KG1 (cell line): ENCODE measurements at places on chromosomes 6 and 20.

DNA sequence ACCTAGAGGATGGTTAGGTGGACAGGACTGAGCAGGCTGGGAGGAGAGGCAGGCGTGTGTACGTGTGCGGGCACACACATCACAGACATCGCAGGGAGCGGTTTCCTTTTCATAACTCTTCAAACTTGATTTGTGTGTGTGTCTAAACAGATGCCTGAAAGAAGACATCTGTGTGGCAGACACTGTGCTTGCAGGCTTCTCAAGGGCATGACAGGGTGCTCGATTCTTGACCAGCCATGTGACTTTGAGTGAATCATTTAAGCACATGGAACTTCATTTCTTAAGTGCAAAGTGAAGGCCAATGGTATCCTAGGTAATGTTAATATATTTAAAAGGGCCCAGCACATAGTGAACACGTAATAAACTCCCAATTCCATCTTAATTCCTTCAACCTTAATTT, 186.5 kb downstream of the SCP2D1 start:
- no peak for DNase-seq

DNA sequence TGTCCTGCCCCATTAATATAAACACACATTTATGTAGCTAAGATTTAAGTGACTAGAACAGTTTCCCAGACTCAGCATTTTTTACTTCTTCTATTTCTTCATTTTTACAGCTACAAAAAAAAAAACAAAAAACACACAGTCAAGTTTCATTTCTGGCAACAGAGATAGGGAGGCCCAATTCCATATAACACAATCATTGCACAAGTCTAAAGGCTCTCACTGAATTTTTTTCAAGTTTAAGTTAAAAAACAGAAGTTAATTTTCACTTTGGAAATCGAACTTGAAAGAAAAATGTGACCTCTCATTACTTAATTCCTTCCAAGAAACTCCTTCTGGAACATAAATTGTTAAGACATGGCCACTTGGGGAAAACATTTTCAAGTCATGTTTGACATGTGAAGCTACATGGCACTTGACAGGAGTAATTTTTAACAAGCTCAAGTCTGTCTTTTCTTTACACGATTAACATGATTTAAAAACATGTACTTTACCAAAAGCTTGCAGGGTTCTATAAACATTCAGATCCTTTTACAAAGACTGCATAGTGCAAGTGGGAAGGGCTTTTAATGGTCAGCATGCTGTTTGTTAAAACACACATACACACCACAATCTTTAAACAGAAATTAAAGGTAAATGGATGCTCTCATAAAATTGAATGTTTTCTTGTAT, 100.1 kb upstream of the CCDC28A start:
- DNase-seq, result no peak

DNA sequence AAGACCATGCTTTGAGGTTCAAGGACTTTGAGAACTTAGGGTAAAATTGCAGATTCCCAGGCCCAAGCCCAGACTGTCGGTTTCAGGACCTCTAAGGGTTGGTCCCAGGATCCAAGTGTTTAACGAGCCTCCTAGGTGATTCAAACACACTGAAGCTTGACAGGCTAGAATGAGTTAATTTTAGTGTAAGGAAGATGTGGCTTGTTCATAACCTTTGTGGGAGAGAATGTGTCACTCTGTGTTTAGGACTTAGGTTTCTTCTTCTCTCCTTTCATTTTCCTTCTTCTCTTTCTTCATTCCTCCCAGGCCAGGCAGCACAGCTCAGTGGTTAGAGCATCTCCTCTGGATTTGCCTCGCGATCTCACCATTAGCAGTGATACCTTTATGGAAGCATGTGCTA, 104.8 kb upstream of the KCNG1 start:
- DNase-seq, result no peak

DNA sequence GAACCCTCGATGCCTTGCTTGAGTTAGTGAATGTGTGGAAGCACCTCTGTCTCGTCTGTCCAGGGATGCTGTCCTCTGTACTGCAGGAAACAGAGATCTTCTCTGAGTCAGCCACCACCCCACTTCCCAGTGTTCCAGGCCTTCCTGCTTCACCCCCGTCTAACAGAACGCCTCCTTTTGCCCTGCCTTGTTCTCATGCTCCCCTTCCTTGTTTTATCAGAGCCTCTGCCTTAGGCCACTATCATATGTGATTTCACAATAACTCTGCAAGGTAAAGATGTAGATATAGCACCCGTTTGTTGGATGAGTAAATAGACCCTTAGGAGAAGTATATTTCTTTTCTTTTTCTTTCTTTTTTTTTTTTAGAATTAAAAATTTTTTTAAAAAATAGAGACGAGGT, 106.7 kb upstream of the CLDN20 start:
- DNase-seq, result no peak

DNA sequence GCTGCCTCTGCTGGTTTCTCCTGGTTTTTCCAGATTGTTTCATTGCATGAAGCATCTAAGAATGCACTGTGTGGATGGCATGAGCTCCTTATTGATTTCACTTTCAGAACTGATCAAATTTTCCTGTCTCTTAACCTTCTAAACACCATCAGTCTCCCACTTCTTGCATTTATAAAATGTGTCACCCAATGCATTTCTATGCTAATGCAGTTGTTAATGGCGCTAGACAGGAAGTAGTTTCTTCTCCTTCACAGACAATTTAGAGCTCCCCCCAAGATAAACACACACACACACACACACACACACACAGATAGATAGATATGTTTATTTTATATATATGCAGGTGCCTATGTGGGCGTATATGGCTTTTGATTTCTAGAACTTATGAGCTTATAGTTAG, 45.6 kb upstream of the FOXA2 start:
- DNase-seq, result no peak

GRCh38 chr6:104688283-104688969, 171.3 kb downstream of the HACE1 start:
- DNase-seq, result no peak

GRCh38 chr6:157688275-157688959, 134.6 kb upstream of the SNX9 start:
- DNase-seq, result no peak

- DNase-seq, result no peak
These were observed 23.0 kb downstream of the ZNF217 start for GRCh38 chr20:53570446-53571276.

DNA sequence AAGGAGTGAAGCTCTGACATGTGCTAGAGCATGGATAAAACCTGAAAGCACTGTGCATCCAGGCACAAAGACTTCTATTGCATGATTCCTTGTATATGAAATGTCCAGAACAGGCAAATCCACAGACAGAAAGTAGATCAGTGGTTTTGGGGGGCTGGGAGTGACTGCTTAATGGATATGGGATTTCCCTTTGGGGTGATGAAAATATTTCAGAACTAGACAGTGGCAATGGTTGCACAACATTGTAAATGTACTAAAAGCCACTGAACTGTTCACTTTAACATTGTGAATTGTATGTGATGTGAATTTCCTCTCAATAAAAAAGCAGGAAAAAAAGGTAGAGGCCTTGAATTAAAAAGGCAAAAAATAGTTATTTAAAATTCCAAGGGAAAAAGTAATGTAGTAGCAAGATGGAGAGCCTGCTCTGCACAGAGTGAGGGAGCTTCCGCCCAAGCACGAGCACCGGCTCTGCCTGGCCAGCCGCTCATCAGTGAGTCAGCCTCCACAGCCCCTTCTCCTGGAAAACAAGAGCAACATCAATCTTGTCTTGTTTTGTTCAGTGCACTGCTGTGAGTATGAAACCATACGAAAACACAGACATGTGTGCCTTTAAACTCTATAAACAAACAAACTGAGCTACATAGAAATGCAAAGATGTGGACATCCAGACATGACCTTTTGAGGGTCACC, 74.6 kb upstream of the THBS2 start:
- no peak for DNase-seq

DNA sequence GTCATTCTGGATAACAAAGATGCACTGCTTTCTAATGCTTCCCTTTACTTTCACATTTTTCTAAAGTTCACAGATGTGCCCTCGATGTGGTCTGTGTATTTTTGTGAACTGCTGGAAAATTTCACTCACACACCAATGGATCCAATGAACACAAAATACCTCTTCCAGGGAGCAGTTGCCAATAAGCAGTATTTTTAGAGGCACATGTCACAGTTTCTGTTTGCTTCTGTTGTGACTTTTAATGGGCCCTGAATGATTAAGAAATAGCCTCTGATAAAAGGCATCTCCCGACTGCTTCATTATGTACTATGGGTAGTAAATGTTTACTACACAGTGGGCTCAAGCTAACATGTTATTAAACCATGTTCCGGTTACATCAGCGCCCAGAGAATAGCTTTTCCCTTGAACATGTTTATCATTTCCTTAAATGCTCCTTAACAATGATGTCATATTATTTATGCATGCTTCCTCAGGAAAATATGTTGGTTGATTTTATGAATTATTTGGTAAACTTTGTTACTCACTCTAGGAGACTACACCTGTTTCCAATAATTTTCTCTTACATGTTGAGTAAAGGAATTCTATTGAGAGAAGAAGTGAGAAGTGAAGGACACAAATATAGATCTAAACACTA, 188.0 kb downstream of the KCNQ5 start:
- DNase-seq, result no peak

- no peak for DNase-seq
These were observed 285.9 kb downstream of the ALDH8A1 start for GRCh38 chr6:134663800-134664535.

GRCh38 chr6:13484138-13484708, 3.2 kb downstream of the GFOD1 start:
- no peak for DNase-seq

DNA sequence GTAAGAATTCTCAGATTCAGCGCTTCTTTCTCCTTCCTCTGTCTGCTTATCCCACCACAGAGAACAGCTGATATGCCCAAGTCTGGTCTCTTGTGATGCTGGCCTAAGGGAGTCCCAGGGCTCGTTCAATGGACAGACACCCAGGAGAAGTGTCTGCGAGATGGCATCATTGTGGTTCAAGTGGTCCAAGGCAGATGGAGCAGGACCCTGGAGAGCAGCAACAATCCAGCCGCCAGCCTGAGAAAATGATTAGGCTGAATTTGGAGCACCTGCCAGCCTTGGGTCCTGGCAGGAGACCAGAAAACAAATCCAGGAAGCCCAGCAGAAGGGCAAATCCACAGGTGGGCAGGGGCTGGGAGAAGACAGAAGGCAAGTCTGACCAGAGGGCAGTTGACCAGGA, 145.8 kb downstream of the PTPRT start:
- DNase-seq, result no peak

- no peak for DNase-seq
These were observed 282.6 kb upstream of the ID4 start for GRCh38 chr6:19554356-19555225.

- DNase-seq, result no peak
These were observed 17.3 kb upstream of the TXLNB start for GRCh38 chr6:139308936-139309603.

GRCh38 chr6:14927398-14927797, 318.5 kb upstream of the JARID2 start:
- DNase-seq, result no peak

GRCh38 chr6:33757906-33758305, 11.2 kb upstream of the IP6K3 start:
- no peak for DNase-seq

- no peak for DNase-seq
These were observed 254.7 kb downstream of the NFATC2 start for GRCh38 chr20:51287628-51288413.

GRCh38 chr20:31260326-31260932, 3.0 kb downstream of the DEFB115 start:
- DNase-seq, result peak; percentile 2

DNA sequence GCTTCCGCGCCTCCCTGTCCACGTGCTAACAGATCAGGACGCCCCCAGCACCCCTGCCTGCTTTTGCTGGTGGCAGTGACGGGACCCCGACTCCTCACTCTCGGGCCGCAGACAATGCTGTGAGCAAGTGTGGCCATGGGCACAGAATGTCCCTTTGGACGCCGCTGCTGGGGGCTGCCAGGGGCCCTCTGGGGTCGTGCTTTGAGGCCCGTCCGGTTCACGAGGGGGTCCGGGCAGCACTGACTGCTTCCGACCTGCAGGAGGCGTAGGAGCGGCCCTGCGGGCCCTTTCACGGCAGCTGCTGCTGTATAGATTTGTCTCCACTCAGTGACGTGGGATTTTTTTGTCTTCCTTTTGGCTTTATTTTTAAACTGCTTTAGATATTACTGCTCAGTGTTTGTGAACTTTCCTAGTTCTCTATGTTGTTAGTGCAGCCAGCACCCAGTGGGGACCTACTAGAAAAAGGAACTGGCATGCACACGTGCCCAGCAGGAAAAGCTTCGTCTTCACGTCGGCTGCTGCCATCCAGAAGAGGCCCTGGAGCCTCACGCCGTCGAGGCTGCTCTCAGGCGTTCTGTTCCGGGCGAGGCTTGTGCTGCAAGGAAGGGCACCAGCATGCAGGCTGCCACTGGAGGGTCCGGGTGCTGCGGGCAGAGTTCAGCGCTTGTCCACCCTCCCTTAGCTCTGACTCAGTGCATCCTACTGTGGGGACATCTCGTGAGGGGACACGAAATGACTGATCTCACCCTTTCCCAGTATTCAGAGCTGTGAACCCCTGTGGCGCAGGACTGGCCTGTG, 21.7 kb downstream of the UCKL1 start:
- DNase-seq, result no peak

DNA sequence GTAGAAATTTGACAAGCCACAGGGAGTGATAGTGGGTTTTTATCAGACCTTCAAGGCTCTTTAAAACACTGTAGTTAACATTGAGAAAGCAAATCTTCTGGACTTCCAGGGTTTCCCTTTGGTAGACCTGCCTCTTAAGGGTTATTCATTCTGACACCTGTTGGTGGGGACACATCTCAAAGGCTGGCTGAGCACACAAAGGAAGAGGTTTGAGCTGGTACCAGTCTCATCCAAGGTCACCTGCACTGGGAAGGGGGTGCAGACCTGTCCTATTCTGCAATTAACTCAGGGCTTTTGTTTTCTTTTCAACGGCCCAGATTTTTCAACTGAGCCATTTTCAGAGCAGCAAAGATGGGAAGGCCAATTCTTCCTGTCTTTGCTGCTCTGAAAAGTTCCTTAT, 45.6 kb downstream of the EDN1 start:
- DNase-seq, result no peak

GRCh38 chr6:32554116-32554965, 24.3 kb upstream of the HLA-DRB5 start:
- DNase-seq, result no peak

DNA sequence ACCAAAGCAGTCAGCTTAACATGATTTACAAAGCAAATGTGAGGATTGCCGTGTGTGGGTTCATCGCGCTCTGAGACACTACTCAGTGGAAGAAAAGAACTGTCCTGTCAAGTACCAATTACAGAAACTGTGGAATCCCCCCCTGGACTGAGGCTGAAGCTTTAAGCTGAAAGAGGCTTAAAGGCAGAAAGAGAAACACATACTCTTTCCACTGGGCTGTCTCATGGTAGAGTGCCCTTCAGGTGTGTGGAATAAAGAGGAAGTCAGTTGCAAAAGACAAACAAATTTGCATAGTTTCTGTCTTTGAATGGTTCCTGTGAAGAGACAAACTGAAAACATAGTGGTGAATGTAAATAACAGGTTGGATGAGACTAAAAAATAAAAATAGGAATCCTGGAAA, 560.4 kb upstream of the SYNCRIP start:
- DNase-seq, result no peak

- no peak for DNase-seq
These were observed 27.1 kb upstream of the HAO1 start for GRCh38 chr20:7967199-7967844.
